ENCODE measurements at places on chromosomes 3 and 15. TPM values are rescaled to one million over a fixed set of nuclear protein-coding genes. Genes with fewer than 3 reads are reported as not detected.

Gene GNAT1
- total RNA-seq: not detected

Gene HRH1
- total RNA-seq: 23.5 TPM

Gene FXR1
- 136 TPM for total RNA-seq

Gene KBTBD13
- not detected for total RNA-seq

Gene ARL6IP5
- total RNA-seq: 115 TPM

Gene SNTN
- total RNA-seq: not detected

Gene TM6SF1
- total RNA-seq: 38.0 TPM

Gene HYAL3
- total RNA-seq: 18.4 TPM

Gene EXD1
- total RNA-seq: 0.53 TPM

Gene RLBP1
- not detected for total RNA-seq

Gene GRK7
- not detected for total RNA-seq

Gene GHSR
- total RNA-seq: not detected

Gene ANKUB1
- not detected for total RNA-seq

Gene SV2B
- 28.6 TPM for total RNA-seq

Gene ADGRG7
- total RNA-seq: not detected

Gene TRH
- total RNA-seq: not detected

Measured in glomerular endothelial cell (primary cell).